Stimulated activated CD8-positive, alpha-beta memory T cell treated with anti-CD3 and anti-CD28 coated beads, Interleukin-15, amount 100 ng/mL, for 4 hours (primary cell): ENCODE measurements at places on chromosomes 11 and 22.

DNA sequence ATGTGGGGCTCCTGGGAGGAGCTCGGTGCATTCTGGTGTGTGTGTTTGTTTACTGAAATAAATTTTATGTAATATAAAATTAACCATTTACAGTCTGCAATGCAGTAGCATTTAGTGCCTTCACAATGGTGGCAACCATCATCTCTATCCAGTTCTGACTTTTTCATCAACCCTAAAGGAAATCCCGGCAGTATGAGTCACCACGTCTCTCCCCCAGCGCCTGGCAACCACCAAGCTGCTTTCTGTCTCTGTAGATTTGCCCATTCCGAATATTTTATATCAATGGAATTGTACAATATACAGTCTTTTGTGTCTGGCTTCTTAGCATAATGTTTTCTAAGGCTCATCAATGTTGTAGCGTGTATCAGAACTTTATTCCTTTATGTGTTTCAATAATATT, 300.5 kb downstream of the MIAT start:
- DNase-seq = no peak

DNA sequence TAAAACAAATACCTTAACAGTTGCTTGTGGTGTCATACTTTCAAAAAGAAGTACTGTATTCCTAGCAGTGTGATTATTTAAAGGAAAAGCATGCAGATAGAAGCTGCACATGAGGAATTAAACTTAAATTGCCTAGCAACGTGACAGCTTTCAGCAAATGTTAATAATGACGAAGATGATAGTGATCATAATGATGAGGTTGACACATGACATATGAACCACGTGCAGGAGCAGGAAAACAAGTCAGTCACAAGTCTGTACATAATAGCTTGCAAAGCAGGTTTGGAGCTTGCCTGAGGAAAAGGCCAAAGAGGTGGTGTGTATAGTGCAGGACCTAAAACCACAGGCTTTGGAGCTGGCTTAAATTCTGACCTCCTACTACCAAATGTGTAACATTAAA, 30.6 kb upstream of the PIK3C2A start:
- no peak for DNase-seq

GRCh38 chr11:4191031-4191571, 96.5 kb downstream of the RRM1 start:
- no peak for DNase-seq

GRCh38 chr11:41872870-41873269, 413.4 kb upstream of the LRRC4C start:
- no peak for DNase-seq

DNA sequence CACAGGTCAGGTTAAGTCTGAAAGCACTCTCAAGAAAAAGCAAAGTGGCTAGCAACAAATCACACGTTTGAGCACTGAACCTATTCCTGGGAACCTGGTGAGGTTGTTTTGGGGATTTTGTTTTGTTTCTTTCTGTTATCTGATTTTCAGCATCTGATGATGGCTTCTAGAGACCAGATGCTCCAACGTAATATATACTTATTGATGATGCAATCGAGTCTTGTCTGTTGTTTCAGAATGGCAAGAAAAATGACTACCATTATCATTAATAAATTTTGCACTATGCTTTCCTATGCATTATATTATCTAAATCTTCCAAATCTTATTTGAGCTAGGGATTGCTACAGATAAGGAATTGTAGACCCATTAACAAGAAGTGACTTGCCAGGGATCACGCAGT, 312.3 kb upstream of the FAT3 start:
- DNase-seq = no peak

GRCh38 chr22:41568811-41569210, 8.0 kb downstream of the CSDC2 start:
- no peak for DNase-seq

GRCh38 chr11:114207096-114207495, 89.1 kb upstream of the NNMT start:
- DNase-seq = no peak

DNA sequence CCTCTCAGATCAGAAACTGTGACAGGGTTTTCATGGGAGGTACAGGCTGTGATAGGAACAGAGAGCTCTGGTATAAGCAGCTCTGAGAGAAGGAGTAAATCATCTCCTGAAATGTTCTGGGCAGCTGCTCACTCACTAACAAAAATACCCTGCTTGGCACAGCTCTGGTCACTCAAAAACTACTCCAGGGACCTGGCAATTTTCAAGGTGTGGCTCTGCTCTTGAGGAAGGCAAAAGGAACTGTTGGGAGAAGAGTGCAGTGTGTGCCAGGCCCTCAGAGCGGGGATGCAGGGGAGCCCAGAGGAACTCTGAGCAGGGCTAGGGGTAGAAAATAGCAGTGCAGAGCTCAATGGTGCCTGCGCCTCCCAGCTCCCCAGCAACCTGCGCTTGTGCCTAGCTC, 180.5 kb upstream of the ZBED5 start:
- no peak for DNase-seq

DNA sequence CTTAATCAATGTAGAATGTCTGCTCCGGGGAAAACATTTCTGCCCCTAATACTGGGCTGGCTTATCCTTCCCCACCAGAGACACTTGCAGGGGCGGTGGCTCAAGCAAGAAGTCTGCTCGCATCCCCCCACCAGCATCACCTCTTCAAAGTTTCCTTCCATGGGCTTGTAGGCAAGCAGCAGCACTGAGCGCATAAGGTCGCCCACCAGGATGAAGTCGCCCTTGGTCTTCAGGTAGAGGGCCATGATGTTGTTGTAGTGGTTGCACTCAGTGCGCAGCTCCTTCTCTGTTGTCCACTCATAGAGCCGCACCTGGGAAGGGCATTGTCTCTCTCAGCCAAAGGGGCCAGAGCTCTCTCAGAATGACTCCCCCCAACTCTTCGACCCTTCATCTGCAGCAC, 8.6 kb upstream of the VWCE start:
- DNase-seq = no peak
